Activated naive CD8-positive, alpha-beta T cell treated with anti-CD3 and anti-CD28 coated beads, Interleukin-2, amount 50 U/mL, for 16 hours (primary cell): ENCODE measurements at places on chromosomes 1 and 21.

DNA sequence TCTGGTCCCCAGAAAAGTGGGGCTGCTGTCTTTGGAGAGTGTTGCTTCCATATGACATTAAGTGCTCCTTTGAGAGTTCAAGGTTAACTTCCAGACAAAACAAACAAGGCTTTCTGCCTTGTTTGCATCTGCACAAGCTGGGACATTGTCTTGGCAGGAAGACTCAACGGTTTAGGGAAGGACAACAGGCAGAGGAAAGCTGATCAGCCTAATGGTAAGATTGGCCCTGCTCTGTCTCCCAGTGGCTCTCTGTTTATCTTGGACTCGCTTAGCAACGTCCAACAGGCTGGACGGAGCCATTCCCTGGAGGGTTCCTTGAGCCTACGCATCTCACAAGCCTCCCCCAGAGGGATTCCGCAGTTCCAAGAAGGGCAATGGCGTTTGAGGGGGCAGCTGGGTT is 62.2 kb upstream of the SLC44A3 start:
- no peak for DNase-seq

- no peak for DNase-seq
Observed at GRCh38 chr21:25572861-25573310, 34.4 kb downstream of the MRPL39 start.

DNA sequence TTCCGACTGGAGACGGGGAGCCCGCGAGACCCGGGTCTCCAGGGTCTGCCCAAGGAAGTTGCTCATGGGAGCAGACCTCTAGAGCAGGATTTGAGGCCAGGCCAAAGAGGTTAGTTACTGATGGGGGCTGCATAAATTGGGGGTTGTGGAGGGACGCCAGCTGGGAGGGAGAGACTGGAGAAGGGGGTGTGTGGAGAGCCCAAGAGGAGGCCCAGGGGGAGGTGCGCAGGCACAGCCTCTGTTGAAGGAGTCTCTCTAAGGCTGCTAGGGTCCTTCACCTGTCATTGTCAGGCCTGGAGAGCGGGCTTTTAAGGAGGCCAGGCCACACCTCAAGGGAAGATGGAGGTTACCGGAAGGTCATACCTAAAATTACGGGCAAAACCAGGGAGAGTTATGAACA is 363 bp downstream of the PLA2G5 start:
- DNase-seq: no peak

DNA sequence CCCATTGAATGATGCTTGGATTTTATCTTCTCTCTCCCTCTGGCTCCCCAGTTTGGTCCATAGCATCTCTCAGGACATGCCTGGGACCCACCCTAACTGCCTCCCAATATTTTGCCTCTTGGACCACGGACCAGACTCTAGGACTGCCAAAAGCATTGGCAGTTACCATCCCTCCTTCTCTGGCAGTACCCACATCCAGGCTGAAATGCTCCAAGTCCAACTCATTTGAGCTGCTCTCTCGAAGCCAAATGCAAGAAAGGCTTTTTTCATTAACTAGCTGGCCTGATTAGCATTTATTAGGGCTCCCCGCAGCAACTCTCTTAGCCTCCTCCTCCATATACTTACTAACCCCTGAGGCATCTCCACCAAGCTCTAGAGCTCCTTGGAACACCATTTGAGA is 140.0 kb upstream of the GRIK3 start:
- DNase-seq: no peak

DNA sequence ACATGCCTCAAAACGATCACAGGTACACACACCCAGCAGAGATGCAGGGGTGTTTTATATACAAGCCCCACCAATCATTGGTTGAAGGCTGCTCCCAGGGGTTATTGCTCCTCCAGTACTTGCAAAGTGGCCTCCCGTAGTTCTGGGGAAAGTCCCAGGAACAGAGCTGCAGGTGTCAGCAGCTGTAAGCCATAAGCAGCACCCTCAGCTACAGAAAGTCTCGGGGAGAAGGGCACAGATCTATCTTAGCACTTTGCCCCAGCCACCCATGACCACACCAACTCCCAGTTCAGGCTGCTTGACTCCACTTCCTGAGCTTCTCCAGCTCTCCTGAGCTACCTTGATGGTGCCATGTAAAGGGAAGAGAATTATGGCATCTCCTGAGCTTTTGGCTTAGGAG is 222.7 kb upstream of the GJB5 start:
- DNase-seq: no peak

- DNase-seq: no peak
Observed at GRCh38 chr1:201560328-201561194, 21.6 kb downstream of the NAV1 start.

DNA sequence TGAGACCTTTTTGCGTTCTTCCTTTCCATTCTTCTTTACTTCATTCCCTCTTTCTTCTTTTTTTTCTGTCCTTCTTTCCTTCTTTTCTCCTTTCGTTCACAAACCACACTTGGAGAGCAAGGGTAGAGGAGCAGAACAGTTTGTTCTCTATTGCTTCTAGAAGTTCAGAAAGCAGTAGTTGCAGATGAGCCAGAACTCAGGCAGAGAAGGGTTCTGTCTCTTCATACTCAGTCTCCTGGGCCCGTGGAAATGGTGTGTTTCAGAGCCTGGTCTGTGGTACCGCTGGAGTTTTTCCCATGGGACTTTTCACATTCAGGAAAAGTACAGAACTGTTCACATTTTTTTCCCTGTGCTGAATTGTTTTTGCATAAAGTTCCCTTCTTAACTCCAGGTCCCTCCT is 87.0 kb downstream of the ATP5PO start:
- no peak for DNase-seq

DNA sequence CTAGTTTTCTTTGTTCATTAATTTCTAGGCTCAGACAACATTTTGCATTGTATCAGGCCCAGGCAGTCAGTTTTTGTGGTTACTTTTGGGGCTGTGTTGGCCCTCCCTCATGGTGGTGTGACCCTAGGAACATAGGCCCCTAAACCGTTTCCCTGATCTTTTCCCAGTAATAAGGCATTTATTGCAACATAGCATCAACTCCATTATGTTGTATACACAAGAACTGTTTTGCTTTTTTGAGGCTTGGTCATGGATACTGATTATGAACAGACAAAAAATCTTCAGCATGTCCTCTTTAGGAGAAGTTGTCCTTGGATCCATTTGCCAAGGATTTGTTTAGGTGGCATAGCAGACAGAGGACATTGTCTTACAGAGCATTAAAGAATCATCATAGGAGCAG is 10.3 kb downstream of the B3GALT2 start:
- DNase-seq: no peak

DNA sequence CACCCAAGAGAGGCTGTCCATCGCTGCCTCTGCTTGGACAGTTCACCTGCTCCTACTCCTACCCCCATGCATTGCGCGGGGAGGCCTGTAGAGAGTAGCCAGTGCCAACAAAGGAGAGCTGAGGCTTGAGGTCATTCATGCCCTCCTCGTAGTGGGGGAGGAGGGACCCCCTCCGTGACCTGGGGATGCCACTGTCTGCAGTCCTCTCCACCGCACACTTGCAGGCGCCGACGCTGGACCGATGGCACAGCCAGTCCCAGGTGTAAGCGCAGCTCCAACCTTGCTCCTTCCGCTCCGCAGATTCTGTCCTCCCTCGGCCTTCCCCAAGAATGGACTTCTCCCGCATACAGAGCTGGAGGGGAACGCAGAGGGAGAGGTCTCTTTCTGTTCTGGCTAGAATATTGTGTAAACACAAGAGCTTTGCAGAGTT is 672 bp upstream of the PHLDA3 start:
- DNase-seq: no peak

DNA sequence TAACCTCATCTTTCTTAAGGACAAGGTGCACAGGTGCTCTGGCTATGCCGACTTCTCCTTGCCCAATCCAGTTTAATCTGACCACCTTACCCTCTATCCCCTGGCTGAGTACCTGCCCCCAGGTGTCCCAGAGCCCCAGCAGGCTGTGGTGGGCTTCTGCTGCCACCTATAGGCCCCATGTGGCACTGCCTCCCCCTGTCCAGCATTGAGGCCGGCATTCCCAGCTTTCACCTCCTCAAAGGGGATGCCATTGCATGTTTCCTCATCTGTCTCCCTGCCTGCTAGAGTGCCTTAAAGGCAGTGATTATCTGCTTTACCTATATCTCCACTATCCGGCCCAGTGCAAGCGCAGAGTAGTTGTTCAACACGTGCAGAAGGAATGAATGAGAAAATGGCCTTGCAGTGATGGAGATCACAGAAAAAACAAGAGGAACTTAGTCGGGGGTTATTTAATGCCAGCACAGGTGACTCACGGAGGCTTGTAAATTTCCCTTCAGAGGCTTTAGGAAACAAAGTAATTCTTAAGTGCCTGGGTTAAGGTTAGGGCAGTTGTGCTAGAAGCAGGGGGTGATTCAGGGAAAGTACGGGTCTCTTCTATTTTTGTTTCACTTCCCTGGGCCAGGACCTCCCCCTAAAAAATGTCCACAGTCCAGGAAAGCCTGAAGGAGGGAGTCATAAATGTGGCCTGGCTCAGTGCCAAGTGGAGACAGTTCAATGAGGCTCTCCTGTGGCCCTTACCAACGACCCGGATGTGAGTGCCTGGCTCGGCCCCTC is 131.8 kb upstream of the NGF start:
- DNase-seq: no peak

DNA sequence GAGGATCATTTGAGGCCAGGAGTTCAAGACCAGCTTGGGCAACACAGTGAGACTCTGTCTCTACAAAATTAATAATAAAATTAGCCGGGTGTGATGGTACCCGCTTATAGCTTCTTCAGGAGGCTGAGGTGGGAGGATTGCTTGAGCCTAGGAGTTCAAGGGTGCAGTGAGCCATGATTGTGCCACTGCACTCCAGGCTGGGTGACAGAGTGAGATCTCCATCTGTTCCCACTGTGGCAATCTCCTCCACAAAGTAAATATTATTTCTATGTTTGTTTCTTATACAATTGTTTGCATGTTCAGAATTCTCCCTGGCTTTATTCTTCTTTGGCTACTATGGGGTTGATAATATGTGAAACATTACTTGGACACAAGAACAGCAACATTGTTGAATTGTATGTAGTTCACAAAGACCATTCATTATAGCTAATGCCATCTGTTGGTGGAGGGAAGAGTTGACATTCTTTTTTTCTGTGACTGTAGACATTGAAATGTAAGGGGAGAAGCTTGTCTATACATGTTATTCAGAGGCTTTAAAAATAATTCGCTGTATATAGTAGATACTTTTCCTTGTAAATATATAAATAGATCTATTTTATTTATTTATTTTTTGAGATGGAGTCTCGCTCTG is 47.8 kb upstream of the SRSF10 start:
- no peak for DNase-seq

- DNase-seq: no peak
Observed at GRCh38 chr1:55640708-55641473, 425.7 kb upstream of the USP24 start.

GRCh38 chr21:32389337-32390015 is 3.3 kb downstream of the URB1 start:
- no peak for DNase-seq

DNA sequence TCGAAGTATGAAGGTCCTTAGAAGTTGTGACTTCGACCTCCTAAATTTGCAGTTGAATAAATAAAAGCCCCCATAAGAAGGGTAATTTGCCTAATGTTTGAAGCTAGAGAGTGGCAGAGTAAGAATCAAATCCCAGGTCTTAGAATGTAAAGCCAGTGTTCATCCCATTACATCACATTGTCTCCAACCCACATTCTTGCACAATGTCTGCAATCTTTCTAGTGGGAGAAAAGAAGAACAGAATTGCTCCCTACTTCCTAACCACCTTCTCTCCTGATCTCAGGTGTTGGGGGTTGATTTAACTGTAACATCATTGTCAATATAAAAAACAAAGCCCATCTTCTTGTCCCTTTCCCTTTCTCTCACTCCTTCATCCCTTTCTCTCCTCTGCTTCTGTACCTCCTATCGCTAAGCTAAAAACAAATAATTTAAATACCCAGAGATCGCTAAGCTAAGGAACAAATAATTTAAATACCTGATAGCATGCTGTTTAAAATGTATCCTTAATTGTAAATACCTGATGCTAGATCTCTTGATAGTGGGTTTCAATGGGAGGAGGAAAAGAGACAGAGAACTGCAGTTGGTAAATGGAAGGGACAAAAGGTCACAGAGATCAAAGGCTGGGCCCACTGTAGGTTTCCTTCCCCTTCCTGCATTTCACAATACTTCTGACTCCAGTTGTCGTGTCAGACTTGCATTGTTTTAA is 32.1 kb upstream of the CCDC190 start:
- no peak for DNase-seq

GRCh38 chr1:241827264-241827663 is 20.7 kb upstream of the EXO1 start:
- DNase-seq: no peak

- DNase-seq: no peak
Observed at GRCh38 chr1:81712425-81712824, 88.3 kb upstream of the ADGRL2 start.

DNA sequence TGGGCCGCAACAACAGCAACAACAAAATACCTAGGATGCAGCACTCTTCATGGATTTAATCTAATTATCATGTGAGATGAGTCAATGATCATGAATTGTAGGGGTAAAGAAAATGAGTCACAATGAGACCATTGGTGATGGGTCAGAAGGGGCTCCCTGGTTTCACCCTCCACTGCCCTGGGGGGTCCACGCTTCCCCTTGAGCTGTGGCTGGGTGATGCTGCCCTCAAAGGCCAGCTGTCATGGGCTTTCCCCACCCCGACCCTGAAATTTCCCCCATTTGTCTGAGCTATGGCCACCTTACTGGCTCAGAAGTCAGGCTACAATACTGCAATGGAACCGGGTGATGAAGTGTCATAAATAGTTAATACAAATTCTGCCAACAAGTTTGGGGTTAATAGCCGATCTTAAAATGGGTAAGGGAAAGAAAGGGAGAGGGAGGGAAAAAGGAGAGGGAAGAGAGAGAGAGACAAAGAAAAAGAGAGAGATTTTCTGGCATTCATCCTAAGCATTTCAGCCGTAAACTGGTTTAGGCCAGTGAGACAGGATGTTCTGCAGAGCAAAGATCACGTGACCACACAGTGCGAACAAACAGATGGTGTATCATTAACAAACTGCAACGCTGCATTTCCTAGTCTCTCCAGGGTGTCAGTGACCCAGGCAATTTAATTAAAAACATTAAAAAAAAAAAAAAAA is 143.4 kb upstream of the ERRFI1 start:
- DNase-seq: no peak

DNA sequence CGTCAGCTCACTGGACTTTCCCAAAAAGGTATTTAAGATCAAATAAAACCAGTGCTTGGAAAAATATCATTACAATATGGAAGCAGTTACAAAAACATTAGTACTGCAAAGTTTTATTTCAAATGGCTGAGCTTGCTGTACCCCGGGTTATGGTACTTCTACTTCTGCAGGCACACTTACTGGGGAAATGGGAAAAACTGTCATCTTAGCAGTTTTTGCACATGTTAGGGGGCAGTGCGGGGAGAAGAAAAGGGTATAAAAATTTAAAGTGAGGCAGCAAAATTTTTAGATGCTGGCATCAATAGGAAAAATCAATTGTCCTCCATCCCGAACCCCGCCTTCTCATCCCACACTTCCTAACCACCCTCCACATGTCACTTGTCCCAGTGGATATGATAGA is 133.4 kb downstream of the ATG4C start:
- no peak for DNase-seq

DNA sequence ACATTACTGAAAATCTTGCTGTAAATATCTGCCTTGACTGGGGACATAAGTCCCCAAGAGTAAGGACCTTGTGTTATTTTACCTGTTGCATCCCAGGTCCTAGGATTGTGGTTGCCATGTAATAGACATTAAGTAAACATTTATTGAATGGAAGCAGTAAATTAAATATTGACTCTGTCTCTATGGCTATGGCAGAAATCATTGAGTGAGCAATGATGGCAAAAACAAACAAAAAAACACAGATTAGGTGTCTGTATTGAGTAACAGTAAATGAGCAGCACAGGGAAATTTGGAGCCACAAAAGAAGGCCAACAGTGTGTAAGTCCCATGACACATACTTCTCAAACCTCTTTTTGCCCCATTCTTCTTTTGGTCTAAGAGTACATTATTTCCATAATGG is 240.4 kb downstream of the NFIA start:
- DNase-seq: no peak
